Activated CD8-positive, alpha-beta memory T cell treated with anti-CD3 and anti-CD28 coated beads, Interleukin-2, amount 10 ng/mL, durations not matched to agents 7 days and 5 days (primary cell): ENCODE measurements at places on chromosomes 7 and 10. TPM values are rescaled to one million over a fixed set of nuclear protein-coding genes. Genes with fewer than 3 reads are reported as not detected.

DNA sequence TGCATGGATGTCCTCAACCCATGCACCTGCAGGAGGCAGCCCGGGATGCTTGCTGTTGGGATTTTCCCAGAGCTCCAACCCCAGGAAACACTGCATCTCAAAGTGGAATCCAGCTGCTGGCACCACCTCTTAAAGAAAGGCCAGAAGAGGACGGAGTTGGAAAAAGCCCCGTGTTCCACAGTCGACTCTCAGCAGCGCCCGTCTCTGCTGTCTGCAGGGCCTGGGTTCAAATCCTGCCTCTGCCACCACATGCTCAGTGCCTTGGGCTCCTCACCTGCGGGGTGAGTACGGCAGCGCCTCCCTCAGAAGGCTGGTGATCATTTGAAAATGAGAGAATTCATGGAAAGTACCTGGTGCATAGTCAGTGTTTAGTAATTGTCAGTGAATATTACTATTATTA, 65.6 kb upstream of the ZNF716 start:
- DNase-seq: no peak

DNA sequence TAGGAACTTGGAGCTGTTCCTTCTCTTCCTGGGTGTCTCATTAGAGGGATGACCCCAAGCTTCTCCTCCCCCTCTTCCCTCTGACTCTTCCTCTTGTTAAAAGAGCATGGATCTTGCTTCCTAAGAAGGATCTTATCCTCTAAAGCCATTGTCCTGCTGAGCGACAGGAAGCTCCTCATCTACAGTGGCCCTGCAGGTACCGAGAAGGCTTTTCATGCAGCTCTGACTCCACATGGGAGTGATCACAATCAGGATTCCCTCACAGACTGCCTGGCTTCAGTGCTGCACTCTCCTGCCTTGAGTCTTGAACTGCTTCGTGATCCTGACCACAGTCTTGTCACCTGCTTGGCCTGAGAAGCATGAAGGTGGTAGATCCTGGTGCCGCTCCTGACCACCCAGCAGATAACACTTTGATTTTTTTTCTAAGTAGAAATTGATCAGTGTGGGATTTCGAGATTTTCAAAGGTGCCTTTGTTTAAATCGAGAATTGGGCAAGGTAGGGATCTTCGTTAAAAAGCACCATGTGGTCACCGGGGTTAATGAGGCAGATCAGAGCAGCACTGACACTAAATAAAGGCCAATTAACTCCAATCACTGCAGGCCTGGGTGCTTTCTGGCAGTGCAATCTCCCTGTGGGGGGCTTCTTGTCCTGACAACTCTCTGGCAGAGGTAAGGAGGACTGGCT, 376.4 kb downstream of the NRG3 start:
- DNase-seq: no peak

CNPY1 gene
- total RNA-seq: not detected

DNA sequence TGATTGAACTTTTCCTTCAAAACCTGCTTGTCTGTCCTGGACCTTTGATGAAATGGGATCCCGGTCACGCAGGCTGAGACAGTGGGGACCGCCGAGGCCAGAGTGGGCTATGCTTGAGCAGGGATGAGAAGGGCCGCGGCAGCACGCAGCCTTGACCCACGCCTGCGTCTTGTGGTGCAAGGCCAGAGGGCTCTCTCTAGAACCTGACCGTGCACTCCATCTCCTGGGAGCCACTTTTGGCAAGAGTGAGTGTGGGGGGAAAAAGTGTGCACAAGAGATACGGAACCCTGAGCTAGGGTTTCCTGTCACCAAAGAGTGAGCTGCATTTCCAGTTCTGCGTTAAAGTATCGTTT, 42.4 kb downstream of the WIPI2 start:
- DNase-seq: no peak
